ENCODE measurements at places on chromosomes 2 and 18. TPM values are rescaled to one million over a fixed set of nuclear protein-coding genes. Genes with fewer than 3 reads are reported as not detected.

DNA sequence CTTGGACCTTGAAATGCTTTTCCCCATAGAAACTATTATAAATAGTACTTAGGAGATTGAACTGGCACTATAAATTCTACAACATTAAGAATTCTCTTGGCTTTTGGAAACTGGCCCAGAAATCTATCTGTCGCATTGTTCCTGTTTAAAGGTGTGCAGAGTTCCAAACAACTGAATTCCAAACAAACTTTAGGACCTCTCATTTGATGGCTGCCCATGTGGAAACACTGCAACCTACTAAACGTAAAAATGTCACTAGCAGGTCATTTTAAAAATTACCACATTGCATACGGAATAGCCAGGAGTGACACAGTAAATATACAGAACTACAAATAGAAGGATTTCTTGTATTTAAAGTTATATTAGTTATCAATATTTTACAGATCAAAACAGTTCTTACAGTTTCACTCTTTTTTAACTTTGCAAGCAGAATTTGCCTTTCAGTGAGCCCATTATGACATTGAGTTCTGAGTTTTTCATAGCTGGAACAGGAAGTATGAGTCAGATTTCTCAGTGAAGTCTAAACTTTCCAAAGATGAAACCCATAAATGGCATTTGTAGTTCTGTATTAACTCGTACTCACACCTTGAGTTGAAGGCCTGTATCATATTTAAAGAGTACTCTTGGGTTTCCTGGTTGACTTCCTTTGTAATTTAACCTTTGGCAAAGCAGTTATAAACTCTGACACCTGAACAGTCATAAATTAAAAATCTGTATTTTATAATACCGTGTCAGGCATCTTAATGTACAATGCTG is 142.3 kb upstream of the BOD1L2 start:
- peaks cover 15% of the 10 kb centered on the region for H3K4me1 ChIP-seq
- DNase-seq: no peak
- H3K4me3 ChIP-seq: no peak overlapping the region
- H3K27me3 ChIP-seq: no peaks in the 10 kb centered on the region
- no peak overlapping the region for H3K27ac ChIP-seq

DNA sequence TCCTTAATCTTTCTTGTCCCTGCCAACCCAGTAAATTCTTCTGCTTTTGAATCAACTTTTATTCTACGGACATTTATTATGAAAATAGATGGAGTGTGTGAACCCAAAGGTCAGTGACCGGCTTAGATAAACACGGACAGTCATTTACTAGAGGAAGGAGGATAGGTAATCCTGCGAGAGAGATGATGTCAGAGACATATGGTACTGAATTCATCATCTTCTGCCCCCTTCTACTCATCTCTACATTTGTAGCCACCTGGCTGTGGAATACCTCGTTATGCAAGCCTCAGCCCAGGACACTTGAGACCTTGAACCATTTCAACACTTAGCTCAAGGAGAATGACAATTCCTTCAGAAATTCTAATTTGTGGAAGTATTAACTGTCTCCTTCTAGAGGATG is 443.6 kb downstream of the TDRD15 start:
- no peak for DNase-seq
- no peaks in the 10 kb centered on the region for H3K4me1 ChIP-seq
- no peaks in the 10 kb centered on the region for H3K27me3 ChIP-seq

- H3K4me3 ChIP-seq: no peak overlapping the region
- no peaks in the 10 kb centered on the region for H3K4me1 ChIP-seq
- no peaks in the 10 kb centered on the region for H3K36me3 ChIP-seq
- no peaks in the 10 kb centered on the region for H3K27me3 ChIP-seq
Measured at GRCh38 chr2:157684940-157685466, 56.3 kb upstream of the ACVR1C start.

DNA sequence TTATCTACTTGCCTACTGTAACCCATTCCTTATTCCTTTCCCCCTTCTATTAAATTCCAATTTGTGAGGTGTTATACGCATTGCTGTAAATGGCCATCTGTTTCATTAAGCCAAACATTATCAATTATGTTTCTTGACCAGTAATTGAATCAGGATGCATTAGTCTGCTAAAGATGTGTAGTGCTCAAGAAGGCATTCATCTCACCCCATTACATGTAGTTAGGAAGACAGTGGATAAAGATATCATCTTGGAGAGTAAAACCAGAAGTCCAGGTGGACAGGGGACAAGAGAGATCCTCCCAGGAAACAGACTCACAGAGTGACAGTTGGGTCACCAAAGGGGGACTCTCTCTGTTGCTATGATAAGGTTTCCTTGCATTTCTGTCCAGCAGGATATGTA is 73.3 kb upstream of the FAM98A start:
- no peaks in the 10 kb centered on the region for H3K4me1 ChIP-seq
- H3K36me3 ChIP-seq: no peaks in the 10 kb centered on the region
- H3K27ac ChIP-seq: no peak overlapping the region

DNA sequence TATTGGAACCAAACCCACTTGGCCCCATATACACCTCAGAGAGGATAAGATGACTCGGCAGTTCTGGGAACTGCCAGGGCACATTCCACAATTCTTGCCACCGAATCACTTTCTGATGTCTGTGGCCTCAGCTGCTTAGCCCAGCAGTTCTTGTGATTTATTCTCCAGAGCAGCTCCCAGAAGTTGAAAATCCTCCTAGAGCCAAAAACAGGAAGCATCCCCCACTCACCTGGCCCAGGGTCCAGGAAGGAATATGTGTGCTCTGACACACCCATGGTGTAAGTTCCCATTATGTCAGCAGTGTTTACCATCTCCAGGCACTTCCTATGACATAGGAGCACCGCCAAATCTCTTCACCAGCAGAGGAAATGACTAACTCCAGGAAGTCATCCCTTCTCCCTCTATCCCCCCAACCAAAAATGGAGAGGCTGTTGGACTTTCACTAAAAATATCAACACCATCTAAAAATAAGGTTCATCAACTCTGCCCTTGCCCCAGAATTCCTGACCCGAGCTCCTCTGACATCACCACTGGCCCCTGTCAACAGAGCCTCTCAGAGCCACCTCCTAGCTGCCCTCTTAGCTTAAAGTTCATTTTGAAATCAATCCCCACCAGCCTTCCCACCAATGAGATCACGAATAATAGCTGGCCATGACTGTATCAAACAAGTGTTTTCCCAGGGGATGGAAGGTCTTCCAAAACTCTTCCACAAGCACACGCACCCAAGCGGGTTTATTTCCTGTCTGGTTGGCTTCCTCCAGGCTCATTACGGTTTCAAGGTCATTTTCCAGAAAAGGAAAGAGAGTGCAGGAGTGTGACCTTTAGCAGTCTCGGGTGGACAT is 223.1 kb upstream of the PARD3B start:
- no peak for DNase-seq
- no peaks in the 10 kb centered on the region for H3K4me1 ChIP-seq
- H3K4me3 ChIP-seq: no peak overlapping the region
- H3K27ac ChIP-seq: no peak overlapping the region
- no peaks in the 10 kb centered on the region for H3K27me3 ChIP-seq

Gene EVX2
- not detected for total RNA-seq

GRCh38 chr18:1499265-1499664 is 594.6 kb downstream of the ADCYAP1 start:
- H3K36me3 ChIP-seq: no peaks in the 10 kb centered on the region
- no peak overlapping the region for H3K27ac ChIP-seq
- no peak for DNase-seq
- no peaks in the 10 kb centered on the region for H3K4me1 ChIP-seq

Data from CD4-positive, alpha-beta memory T cell (primary cell).